ENCODE measurements at places on chromosomes 7 and 10.

DNA sequence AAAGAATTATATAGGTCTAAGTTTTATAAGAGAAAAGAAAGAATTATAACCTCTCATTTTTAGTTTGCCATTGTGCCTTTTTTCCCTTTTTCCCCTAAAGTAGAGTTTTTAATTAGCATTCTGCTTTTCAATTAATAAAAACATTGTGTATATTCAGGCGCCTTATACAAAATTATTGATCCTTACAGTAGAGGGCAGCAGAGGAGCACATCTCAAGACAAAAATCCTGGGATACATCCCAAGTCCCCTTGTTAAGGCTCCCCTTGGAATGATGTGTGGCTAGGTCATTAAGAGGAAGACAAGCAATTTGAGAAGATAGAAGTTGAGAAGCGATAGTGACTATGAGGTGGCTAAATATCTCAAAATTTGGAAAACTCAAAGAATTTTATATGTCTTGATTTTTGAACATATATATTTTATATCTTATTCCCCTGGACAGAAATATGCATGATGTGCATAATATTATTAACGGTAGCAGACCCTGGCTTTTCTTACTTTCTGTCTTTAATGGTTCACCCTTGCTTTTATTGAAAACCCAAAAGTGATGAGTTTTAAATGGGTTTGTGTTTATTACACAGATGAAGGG is 19.1 kb upstream of the TPK1 start:
- DNase-seq = no peak

DNA sequence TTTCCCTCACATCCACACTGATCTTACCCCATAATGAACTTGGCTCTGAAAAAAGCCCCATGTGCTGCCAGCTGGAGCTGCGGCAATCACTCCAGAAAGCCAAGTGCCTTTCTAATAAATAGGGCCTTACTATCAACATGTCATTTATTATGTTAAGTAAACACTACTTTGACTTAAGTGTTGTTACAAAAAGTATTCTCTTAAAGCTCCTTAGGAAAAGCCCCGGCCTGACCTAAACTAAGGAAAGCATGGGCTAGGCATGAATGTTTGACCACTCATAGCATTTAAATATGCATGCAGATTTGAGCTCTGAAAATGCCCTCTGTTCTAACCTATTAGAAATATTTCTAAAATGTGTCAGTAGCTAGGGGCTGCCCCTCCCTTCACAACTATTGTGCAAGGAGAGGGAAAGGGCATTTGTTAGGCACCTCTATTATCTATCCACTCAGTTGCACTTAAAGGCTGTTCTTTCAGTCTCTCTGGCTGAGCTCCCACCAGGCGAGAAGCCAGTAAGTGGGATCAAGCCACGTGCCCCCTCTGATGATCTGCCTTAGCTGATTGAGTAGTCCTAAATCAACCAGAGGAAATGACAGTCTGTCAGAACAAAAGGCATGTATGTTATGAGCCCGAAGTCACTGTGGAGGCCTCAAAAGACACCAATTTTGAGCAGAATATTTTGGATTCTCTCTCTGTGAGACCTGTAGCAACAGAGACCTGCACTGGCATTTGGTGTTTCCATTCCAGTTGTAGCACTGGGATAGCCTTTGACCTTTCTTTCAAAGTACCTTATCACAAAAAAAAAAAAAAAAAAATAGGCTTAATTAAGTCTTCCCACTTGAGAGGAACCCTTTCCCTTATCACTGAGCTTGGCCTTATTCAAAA is 77.1 kb downstream of the ITGB8 start:
- DNase-seq = no peak

GRCh38 chr10:118107040-118107439 is 60.3 kb upstream of the RAB11FIP2 start:
- no peak for DNase-seq

GRCh38 chr7:75963381-75963995 is 30.9 kb downstream of the TMEM120A start:
- DNase-seq = no peak

- DNase-seq = no peak
These were observed 157.4 kb downstream of the EVX1 start for GRCh38 chr7:27399791-27400567.

- no peak for DNase-seq
These were observed 133.4 kb downstream of the PRKAG2 start for GRCh38 chr7:151743481-151743983.

GRCh38 chr7:81206667-81207360 is 288.0 kb upstream of the SEMA3C start:
- DNase-seq = no peak

DNA sequence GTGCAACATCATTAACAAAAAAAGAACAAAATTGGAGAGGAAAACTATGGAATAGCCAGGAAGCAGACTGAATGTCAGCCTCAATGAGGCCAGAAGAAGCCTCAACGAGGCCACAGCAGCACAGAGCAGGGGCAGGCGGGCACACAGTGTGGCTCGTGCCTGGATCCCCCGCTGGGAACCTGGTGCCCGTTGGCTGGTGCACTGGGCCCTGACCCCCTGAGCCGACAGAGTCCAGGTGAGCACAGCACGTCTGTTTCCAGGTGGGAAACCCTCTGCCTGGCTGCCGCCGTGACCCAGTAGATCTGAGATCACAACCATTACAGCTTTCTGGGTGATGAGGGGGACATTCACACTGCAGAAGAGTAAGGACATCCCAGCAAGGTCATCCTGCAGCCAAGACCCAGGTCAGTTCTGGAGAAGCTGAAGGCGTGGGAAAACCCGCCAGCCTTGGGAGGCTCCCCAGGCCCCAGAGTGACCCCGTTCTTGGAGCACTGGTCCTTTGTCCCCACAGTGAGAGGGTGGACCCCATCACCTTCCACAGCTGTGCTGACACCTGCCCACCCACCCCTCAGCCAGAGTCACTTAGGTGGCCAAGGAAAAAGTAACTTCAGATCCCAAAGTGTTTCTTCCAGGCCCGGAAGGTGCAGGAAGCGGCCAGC is 222.1 kb downstream of the ADARB2 start:
- DNase-seq = no peak

DNA sequence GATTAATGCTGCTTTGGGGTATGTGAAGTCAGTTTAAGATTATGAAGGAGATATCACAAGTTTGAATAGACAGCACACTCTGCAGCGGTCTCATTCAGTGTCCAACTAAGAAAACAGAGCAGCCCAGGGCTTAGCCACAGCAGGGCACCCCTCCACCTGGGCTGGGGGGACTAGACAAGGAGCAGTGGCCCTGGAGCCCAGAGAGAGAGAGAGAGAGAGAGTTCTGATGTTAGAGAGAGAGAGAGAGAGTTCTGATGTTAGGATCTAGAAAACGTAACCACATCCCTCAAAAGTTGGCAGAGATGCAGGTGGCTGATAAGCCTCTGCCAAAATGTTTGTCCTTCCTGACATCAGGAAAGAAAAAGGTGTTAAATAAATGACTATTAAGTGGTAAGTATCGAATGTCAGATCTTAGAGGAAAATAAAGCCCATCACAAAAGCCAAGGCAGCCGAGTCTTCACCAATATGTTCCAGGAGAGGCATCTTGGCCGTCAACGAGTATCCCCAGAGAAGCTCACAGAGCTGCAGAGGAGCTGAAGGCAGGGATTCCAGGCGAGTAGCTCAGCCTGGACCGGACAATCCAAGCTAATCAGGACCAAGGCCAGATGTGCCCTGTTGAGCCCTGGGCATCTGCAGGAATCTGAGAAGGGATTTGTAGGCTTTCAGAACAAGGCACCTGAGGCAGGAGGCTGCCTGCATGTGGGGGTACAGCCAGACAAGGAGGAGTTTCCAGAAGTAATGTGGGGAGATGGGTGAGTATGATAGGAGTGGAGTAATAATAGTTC is 150.1 kb upstream of the TCF7L2 start:
- no peak for DNase-seq

DNA sequence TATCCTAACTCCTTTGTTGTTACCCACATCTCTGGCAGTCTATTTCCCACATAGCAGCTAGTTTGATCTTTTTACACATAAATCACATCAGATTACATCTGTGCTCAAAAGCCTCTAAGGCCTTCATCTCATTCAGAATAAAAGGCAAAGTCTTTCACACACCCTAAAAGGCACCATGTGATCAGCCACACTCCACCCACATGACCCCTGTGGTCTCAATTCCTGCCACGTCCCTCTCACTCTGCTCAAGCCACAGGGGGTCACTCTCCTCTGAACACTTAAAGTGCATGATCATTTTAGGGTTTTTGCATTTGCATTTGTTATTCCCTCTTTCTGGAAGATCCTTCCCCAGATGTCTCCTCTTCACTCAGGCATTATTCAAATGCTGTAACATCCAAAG is 30.8 kb downstream of the ELAPOR2 start:
- no peak for DNase-seq

- no peak for DNase-seq
These were observed 31.1 kb upstream of the NEUROD6 start for GRCh38 chr7:31371621-31372020.

DNA sequence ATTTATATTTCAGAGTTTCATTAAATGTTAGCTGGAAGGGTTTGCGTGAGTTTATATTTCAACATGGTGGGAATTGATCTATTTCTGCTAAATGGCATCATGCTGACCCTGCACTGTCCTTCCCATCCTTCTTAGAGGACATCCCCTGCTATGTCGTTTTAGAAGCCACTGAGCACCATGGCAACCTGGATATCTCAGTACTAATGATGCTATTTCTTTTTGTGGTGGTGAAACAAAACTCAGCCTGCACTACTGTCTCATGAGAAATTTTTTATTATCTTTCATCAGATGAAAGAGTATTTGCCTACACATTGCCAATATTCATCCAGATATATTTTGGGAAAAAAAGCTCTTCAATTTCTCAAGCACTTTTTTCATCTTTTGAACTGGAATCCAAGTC is 12.1 kb downstream of the EPDR1 start:
- DNase-seq = no peak

DNA sequence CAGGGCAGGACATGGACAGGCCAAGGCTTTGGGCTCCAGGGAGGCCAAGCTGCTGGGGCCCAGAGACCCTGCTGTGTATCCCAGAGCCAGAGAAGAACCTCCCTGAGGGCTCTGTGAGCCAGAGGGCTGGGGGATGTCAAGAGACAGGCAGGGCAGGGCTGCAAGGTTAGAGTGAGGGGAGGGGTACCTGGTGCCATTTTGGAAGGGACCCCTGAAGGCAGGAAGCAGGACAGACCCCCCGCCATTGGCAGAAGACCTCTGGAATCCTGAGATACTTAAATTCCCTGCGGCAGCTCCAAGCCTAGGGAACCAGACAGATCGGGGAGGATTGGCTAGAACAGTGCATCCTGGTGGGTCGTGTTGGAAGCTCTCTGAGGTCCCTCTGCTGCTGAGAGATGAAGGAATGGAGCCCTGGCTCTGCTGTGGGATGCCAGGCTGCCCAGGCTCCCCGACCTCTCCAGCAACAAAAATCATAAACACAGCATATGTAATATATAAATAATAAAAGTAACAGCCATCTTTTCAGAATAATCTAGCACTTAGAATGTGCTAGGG is 75.0 kb downstream of the LHPP start:
- no peak for DNase-seq

DNA sequence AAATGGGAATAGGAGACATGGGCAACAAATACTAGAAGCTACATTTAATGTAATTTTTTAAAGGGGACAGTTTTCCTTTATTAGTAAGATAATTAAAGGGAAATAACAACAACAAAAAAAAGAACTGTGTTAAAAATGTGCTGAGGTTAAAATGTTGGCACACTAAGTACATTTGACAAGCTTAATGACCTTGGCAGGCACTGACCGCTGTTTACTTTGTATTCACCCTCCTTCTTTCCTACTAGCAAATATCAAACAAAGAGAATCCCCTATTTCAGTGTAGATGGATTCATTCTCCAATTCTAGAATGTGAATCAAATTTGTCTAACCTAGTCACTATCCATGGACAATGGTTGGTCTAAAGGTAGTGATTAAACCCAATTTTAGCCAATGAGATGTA is 77.5 kb upstream of the TOMM7 start:
- DNase-seq = no peak

- DNase-seq = no peak
These were observed 20.4 kb downstream of the MKRN1 start for GRCh38 chr7:140458916-140459315.

GRCh38 chr7:23973264-23973663 is 263.2 kb downstream of the STK31 start:
- no peak for DNase-seq

GRCh38 chr10:5666008-5666840 is at the start of gene ASB13:
ASB13 (minus strand) TSS chr10:5666595; CDS start chr10:5666551, 44 bp downstream.
- DNase-seq = no peak

GRCh38 chr7:73517241-73517995 is 4.7 kb downstream of the BAZ1B start:
- no peak for DNase-seq

- DNase-seq = no peak
These were observed 7.2 kb downstream of the INA start for GRCh38 chr10:103284170-103284569.

DNA sequence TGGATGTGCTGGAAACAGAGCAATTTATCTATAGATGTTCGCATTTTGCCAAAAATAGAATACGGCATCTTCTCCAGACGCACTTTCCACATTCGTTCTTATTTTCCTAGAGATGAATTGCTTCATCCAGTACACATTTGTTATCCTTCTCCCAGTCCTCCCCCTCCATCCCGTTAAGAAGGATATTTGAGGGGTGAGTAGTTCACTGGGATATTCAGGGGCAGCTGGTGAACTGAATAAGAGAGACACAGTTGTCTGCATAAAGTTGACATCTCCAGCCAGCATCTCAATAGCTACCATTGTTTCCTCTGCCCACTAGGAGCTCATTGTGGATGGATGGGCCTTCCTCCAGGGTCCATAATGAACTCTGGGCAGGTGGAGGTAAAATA is 456.8 kb upstream of the NRP1 start:
- DNase-seq = no peak

- no peak for DNase-seq
These were observed 39.0 kb downstream of the TNRC18 start for GRCh38 chr7:5384618-5385017.

GRCh38 chr7:19101909-19102308 is 15.5 kb downstream of the TWIST1 start:
- DNase-seq = no peak

GRCh38 chr7:95059842-95060313 is 152.5 kb downstream of the PPP1R9A start:
- no peak for DNase-seq

DNA sequence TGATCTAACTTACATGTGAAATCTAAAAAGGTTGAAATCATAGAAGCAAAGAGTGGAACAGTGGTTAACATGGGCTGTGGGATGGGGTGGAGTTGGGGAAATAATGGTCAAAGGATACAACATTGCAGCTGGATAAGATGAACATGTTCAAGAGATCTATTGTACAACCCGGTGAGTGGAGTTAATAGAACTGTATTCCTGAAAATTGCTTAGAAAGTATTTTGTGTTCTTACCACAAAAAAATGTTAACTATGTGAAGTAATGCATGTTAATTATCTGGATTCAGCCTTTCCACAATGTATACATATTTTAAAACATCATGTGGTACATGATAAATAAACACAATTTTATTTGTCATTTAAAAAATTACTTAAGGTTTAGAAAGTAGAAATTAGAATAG is 271.0 kb upstream of the LRRTM3 start:
- DNase-seq = no peak

DNA sequence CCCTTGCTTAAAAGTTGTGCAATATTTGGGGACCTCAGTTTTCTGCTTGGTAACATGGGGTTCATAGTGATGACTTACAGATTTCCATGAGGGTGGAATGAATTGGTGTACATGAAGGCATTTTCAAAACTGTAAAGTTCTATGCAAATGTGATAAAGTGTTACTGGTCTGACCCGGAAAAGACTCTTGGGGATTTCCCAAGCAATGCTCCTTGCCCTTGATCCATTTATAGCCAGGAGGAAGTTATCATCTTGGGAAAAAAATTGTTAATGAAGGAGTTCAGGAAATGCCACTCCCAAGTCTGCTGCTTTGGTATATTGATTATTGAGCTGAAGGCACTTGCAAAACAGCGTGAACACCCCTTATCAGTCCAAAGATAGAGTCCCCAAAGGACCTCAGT is 96.3 kb upstream of the ZPBP start:
- no peak for DNase-seq

Data from activated gamma-delta T cell treated with anti-CD3 and anti-CD28 coated beads, Interleukin-2, amount 50 U/mL, for 16 hours (primary cell).